ENCODE measurements at places on chromosomes 11 and 22. TPM values are rescaled to one million over a fixed set of nuclear protein-coding genes. Genes with fewer than 3 reads are reported as not detected.

DNA sequence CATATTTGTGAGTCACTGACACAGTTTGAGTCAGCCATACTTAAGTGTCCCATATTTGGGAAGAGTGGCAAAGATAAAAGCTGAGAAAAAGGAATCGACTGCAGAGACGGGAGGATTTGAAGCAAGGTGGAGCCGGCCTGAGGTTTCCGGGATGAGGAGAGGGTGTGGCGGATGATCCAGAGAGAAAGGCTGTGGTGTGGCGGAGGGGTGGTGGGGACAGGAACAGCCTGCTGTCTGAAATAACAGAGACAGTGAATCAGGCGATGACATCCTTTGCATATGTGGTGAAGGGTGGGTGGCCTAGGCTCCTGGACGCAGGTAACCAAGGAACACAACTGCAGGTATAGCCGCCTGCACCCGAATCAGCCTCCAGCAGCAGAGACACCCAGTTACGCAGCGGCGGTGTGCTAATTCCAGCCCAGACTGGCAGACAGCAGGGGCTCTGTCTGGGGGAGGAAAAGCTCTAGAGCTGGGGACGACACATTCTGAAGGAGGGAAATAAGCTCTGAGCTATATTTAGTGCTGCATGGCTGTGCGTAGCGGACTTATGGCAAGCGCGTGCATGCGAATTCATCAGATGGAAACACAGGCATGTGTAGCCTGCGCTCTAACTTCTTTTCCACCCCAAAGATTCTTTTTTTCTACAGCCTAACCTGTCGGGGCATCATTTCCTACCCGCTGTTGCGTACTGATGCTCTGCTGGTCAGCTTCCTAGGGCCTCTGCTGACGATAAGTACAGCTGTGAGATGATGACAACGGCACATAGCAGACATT, 62.7 kb upstream of the BARX2 start:
- DNase-seq, result no peak
- no peaks in the 10 kb centered on the region for H3K27me3 ChIP-seq
- no peak overlapping the region for H3K27ac ChIP-seq
- no peak overlapping the region for H3K4me3 ChIP-seq

GRCh38 chr11:35347921-35348331, 71.4 kb downstream of the SLC1A2 start:
- no peak for DNase-seq
- no peak overlapping the region for H3K27ac ChIP-seq
- no peak overlapping the region for H3K4me3 ChIP-seq

DNA sequence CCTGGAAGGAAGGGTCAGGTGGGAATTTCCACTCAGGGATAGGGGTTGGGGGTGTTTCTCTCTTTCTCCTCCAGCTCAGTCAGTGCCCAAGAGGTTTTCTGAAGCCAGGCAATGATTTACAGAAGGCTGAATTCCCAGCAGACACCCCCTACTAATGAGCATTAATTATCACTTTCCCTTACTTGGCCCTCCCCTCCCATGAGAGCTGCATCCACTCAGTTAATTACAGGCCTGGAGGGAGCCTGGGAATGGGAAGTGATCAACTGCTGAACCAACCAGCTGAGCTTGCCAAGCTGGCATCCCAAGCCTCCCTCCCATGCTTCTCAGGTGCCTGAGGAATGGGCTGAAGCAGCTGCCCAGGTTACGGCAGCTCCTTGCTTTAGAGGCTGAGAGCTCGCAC, 992 bp downstream of the LGALS12 start:
- no peak for DNase-seq
- no peaks in the 10 kb centered on the region for H3K4me1 ChIP-seq
- H3K4me3 ChIP-seq, result no peak overlapping the region
- H3K27me3 ChIP-seq, result no peaks in the 10 kb centered on the region

GRCh38 chr11:11313426-11313825, 39.6 kb downstream of the CSNK2A3 start:
- peak; percentile 96 for DNase-seq
- no peaks in the 10 kb centered on the region for H3K27me3 ChIP-seq
- H3K27ac ChIP-seq, result peak overlapping the region; percentile 50
- no peaks in the 10 kb centered on the region for H3K4me1 ChIP-seq
- no peak overlapping the region for H3K4me3 ChIP-seq
- H3K36me3 ChIP-seq, result no peaks in the 10 kb centered on the region

Gene CCDC89
- not detected for total RNA-seq
